ENCODE measurements at places on chromosomes 1 and 21. TPM values are rescaled to one million over a fixed set of nuclear protein-coding genes. Genes with fewer than 3 reads are reported as not detected.

The OR2AK2 gene
- total RNA-seq = not detected

DNA sequence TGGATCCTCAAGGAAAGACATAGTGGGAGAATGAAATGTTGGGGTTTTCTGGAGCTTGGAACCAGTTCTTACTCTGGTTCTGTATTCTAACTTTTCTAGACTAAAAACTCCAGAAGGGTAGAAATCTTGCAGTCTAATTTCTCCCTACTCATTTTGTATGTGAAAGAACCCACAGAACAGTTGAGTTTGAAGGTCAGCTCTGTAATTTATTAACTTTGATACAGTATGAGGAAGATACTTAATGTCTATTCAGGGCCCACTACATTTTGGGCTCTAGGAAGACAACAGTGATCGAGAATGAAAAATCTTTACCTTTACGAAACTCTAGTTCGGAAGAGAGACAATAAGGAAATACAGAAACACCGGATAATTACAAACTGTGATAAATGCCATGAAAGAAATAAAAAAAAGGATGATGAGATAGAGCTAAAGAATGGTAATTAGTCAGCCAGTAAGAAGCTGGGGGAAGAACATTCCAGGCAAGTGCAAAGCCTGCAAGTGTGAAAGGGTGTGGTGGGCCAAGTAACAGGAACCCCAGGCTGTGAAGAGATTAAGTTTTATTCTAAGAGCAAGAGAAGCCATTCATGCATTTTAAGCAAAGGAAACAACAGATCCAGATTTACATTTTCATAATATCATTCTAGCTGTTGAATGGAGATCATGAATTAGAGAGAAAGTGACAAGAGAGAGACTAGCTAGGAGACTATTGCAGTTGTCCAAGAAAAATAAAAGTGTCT, 159.9 kb upstream of the HMCN1 start:
- no peak for DNase-seq

The HES3 gene
- not detected for total RNA-seq

- no peak for DNase-seq
Observed at GRCh38 chr1:213070406-213070805, 19.4 kb downstream of the RPS6KC1 start.

DNA sequence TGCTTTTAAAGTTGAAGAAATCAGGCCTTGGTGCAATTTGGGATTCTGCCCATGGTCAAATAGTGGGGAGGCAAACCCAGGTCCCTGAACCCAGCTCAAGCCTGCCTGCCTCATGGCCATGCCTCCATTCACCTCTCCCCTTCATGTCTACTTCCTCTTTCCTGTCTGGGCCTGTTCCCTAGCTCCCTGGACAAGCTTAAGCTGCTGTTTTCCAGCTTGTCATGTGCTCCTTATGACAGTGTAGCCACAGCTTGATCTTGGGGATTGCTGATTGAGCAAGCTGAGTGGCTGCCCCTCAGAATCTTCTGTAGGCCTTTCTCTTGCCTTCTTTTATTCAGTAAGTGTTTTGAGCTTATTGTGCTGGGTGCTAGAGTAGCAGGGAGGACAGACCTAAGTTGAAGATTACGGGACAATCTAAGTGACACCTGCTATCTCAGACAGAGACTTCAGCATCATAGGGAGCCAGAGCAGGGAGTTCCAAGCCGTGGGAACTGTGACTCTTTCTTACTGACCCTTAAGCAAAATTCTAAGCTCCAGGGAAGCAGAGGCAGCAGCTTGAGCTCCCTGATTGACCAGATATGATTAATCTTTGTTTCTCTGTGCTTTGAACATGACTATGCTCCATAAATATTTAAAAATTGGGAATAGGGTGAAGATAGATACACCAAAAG, 520 bp upstream of the MR1 start:
- peak; percentile 78 for DNase-seq

- peak; percentile 93 for DNase-seq
Observed at GRCh38 chr1:150567717-150568593, 11.5 kb downstream of the MCL1 start.

DNA sequence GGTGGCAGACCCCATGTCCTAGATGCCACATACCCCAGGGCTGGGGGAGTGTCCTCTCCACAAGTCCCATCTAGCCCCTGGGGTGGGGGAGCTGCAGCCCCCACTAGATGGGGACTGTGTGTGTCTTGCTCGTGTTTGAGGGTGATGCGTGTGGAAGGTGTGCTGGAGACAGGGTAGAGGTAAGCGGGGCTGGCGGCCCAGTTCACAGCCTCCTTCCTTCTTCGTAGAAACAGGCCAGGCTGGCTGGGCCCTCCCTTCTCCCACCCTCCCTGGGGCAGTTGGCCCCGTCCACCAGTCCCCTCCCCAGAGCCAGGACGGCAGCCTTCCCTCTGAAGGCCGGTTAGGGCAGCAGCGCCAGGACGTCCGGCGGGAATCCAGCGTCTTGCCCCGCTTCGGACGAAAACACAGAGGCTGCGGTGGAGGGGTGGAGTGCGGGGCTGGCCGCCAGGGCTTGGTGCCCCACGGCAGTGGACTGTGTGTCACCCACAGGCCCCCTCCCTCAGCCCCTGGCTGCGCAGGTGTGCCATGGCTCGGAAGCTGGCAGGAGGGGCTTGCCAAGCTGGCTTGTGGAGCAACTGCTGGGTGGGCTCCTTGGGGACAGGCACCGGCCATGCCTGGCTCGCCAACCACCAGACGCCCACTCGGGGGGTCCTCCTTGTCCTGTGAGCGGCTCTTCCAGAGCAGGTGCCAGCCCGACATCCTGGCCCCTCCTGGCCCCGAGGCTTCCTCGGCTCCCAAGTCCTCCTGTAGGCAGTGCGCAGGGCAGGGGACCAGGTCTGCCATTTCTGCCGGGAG, 3.6 kb downstream of the PRDM16 start:
- no peak for DNase-seq

The ADGRL4 gene
- total RNA-seq = 31.7 TPM

The KRTAP20-4 gene
- total RNA-seq = not detected

The SIM2 gene
- 0.49 TPM for total RNA-seq

DNA sequence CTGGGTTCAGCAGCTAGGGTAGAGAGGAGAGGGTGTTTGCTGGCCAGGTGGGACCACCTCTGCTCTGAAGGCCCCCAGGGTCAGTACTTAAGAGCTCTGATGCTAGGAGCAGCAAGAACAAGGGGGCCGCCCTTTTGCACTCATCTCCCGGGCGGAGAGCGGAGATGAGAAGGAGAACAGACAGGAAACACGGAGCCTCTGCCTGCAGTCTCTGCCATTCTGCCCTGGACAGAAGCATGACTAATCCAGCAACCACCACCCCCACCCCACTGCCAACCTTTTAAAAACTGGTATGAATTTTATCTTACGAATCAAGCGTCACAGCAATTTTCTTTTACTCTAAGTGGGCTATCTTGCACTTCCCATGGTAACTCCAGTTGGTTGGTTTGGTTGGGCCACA, 34.5 kb downstream of the PARP1 start:
- DNase-seq = no peak

- no peak for DNase-seq
Observed at GRCh38 chr1:84255582-84255981, 45.9 kb upstream of the SAMD13 start.

Measured in ureter (tissue), 1 donor.